Stimulated activated CD8-positive, alpha-beta memory T cell treated with anti-CD3 and anti-CD28 coated beads, Interleukin-15, amount 100 ng/mL, for 4 hours (primary cell): ENCODE measurements at places on chromosomes 2 and 18.

- no peak for DNase-seq
These were observed 31.9 kb upstream of the AFTPH start for GRCh38 chr2:64492272-64492671.

DNA sequence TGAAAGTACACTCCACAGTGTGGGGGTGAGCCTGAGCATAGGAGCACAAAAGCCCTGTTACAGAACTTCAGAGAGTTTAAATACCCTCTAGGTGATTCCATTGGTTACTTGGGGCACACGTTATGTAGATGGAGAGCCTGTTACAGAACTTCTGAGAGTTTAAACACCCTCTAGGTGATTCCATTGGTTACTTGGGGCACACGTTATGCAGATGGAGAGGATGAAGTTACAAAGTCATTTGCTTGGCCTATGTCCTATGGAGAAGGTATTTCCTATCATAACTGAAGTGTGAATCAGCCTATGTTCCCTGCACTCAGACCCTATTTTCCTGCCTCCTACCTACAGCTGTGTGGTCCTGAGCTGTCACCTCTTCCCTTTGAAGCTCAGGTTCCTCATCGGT lies 3.8 kb upstream of the CAPN10 start:
- no peak for DNase-seq

- no peak for DNase-seq
These were observed 200.4 kb downstream of the AGPS start for GRCh38 chr2:177592945-177593344.

GRCh38 chr18:8750954-8751415 lies 45.6 kb downstream of the MTCL1 start:
- no peak for DNase-seq

GRCh38 chr18:31819106-31819924 lies 58.6 kb upstream of the SLC25A52 start:
- no peak for DNase-seq

DNA sequence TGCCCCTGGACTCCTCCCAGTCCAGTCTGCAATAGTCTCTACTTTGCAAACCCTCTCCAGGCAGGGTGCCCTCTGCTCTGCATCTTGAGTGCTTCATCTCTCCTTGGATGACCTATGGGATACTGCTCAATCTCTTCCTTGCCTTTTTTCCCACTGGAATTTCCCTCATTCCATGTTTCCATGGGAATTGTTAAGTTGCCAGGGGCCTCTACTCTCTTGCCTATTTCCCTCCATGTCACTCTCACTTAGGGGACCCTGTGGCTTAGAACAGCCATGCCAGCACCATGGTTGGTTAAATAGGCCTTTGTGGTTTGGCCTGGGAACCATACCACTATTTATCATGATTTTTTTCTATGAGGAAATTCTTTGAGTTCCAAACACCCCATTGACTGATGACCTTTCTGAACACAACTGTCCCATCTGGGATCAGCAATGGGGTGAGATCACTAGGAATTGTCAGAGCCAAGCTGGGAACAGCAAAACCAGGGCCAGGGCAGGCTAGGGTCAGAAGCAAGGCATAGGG lies 91.4 kb upstream of the RBMS1 start:
- no peak for DNase-seq
